AML-193 (cell line): ENCODE measurements at places on chromosomes 5 and 9.
A peak's percentile ranks its signal among the peaks of the same experiment; 100 is the strongest.

GRCh38 chr5:6107675-6108539, 270.4 kb downstream of the MED10 start:
- DNase-seq, result no peak

DNA sequence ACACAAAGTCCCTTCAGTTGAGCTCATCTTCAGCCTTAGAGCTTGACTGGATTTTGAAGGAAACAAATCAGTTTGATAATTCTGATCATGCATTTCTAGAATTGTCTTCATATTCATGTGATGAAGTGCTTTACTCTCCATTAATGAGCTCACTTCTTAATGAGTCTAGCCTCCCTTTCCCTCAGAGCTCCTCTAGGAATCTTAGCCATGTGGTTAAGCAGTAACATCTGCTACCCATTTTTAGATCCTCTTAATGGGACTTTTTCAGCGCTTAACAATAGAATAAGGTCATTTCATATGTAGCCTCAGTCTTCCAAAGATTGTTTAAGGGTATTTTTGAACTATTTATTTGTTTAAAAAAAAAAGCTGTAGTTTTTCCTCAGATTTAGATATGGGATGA, 36.9 kb upstream of the LURAP1L start:
- no peak for DNase-seq

DNA sequence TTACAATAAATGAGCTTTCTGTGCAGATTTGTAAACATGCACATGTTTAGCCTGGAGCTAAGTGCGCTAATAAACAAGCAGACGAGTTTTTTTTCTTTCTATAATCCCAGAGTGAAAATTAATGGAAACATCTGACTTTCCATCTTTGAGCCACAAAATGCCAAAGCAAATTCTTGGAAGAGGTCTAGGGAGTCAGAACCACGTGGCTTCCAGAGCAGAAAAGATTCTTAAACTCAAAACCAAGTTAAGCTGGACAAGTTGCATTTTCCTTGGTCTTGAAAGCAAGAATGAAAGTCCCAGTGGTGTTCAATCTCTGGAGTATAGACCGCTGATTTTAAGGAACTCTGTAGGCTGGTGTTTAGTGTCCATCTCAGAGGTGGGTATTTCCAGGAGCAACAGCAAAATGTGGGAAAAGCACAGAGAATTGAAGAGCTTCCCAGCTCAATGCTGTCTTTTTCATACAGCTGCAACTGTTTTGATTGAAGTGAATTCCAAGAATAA, 71.4 kb downstream of the MYO10 start:
- DNase-seq, result no peak

GRCh38 chr9:91572811-91573210, 149.2 kb upstream of the NFIL3 start:
- DNase-seq, result no peak

DNA sequence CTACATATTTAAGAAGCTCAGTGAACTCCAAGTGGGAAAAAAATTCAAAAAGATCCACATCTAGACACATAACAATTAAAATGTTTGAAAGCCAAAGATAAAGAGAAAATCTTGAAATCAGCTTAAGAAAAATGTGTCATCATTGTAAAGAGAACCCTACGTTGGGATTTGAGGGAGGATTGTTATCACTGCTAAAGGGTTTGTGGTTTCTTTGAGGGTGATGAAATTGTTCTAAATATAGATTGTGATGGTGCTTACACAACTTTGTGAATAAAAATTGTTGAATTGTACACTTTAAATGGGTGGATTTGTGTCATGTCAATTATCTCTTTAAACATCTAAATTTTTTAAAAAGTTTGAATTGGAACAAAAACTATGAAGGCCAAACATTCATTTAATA, 92.2 kb upstream of the ADAMTS19 start:
- DNase-seq, result no peak

DNA sequence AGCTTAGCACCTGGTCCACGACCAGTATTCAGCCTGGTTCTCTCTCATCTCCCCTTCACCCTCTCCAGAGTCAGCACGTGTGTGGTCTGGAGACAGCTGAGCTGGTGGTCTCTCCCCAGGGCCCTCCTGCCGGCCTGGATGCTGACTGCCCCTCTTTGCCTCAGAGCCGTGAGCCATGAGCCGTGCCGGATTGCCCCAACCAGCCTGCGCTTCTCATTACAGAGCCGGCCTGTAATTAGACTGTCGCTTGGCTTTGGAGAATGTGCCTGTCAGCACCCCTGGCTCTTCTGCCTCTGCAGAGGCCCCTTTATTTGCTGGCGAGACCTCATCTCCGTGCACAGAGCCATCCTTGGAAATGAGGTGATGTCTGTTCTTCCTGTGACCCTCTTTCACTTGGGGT, 118.7 kb upstream of the BOD1 start:
- no peak for DNase-seq

DNA sequence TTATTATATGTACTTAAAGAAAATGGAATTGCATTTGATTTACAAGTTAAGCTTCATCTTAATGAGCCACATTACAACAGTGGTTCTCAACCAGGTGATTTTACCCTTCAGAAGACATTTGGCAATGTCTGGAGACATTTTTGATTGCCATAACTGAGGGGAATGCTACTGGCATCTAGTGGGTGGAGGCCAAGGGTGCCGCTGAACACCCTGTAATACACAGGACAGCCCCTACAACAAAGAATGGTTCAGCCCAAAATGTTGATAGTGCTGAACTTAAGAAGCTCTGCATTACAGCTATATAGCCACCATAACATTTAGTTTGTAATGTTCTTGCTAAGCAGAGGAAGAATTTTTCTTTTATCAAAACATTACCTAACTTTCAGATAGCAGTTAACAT, 103.1 kb downstream of the PAM start:
- no peak for DNase-seq

GRCh38 chr5:128857076-128857677, 108.1 kb upstream of the SLC27A6 start:
- no peak for DNase-seq

GRCh38 chr5:158895588-158895987, 204.1 kb downstream of the EBF1 start:
- DNase-seq, result no peak

DNA sequence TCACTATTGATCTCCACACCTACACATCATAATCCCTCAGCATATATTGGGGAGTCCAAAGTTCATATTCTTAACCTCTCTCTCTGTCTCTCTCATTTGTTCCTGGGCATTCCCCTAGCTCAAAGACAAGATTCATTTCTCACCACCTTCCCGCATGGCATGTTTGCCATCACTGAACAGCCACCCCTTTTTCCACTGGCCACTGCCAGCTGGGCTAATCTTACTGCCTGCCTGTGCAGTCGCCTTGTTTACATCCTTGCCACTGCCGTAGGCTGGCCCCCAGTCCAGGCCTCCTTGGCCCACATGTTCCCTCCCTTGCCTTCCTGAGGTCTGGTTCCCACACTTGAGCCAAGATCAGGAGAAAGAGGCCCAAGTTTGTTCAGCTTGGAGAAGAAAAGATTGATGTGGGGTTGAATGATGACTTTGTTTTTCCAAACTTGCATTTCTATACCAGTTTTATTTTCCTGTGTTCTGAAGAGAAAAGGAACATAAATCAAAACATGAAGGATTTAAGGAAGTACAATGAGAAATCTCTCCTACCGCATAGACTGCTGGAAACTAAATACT, 80.2 kb downstream of the PLAC8L1 start:
- no peak for DNase-seq

- no peak for DNase-seq
Observed at GRCh38 chr5:150261231-150261630, 28.3 kb downstream of the CAMK2A start.

- no peak for DNase-seq
Observed at GRCh38 chr5:89128906-89129625, 246.1 kb upstream of the MEF2C start.

GRCh38 chr9:35738924-35739323, 6.5 kb downstream of the CREB3 start:
- DNase-seq, result no peak

GRCh38 chr5:177594071-177594470, 2.1 kb downstream of the TMED9 start:
- no peak for DNase-seq

GRCh38 chr5:62330302-62330701, 24.3 kb downstream of the KIF2A start:
- DNase-seq, result no peak

DNA sequence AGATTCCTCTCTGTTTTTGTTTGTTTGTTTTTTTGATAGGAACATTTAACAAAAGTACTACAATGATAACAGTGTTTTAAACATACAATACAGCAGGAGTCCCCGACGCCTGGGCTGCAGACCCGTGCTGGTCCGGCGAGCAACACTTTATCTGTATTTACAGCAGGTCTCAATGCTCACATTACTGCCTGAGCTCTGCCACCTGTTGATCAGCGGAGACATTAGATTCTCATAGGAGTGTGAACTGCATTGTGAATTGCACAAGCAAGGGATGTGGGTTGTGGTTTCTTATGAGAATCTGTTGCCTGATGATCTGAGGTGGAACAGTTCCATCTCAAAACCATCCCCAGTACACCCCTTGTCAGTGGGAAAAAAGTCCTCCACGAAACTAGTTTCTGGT, 1068.5 kb upstream of the CDH10 start:
- no peak for DNase-seq

- no peak for DNase-seq
Observed at GRCh38 chr9:89254058-89254772, 56.8 kb upstream of the CKS2 start.

- no peak for DNase-seq
Observed at GRCh38 chr9:10928372-10928771, 315.6 kb upstream of the PTPRD start.

GRCh38 chr5:125227333-125228095, 481.1 kb upstream of the ZNF608 start:
- no peak for DNase-seq

DNA sequence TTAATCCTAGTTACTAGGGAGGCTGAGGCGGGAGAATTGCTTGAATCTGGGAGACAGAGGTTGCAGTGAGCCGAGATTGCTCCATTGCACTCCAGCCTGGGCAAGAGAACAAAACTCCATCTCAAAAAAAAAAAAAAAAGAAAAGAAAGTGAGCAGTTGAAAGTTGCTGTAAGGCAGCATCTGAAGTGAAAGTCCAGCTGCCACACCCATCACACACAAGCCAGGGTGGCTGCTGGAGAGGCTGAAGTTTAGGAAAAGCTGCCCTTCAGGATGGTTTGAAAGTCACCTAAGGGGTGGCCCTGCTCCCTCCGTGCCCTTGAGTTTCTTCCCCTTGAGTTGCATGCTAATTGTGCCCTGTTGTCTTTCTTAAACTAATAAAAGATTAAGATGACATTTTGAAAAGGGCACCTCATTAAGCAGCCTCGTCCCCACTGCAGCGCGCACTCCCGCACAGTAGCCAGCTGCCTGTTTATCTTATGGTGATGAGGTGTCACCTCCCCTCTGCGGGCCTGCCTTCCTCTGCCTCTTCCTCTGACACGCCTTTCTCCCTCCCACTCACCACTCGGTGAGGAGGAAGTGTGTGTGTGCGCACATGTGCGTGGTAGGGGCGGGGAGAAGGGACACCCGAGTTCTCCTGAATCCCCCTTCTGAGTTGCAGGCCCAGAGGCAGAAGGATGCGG, 104.2 kb upstream of the PANK3 start:
- DNase-seq, result no peak

GRCh38 chr5:113660706-113661250, 147.3 kb downstream of the YTHDC2 start:
- DNase-seq, result no peak

- no peak for DNase-seq
Observed at GRCh38 chr9:91958174-91958573, 8.1 kb upstream of the ROR2 start.

- no peak for DNase-seq
Observed at GRCh38 chr5:79628811-79629210, 16.6 kb downstream of the TENT2 start.

- no peak for DNase-seq
Observed at GRCh38 chr5:171648279-171649074, 137.1 kb upstream of the SMIM23 start.

DNA sequence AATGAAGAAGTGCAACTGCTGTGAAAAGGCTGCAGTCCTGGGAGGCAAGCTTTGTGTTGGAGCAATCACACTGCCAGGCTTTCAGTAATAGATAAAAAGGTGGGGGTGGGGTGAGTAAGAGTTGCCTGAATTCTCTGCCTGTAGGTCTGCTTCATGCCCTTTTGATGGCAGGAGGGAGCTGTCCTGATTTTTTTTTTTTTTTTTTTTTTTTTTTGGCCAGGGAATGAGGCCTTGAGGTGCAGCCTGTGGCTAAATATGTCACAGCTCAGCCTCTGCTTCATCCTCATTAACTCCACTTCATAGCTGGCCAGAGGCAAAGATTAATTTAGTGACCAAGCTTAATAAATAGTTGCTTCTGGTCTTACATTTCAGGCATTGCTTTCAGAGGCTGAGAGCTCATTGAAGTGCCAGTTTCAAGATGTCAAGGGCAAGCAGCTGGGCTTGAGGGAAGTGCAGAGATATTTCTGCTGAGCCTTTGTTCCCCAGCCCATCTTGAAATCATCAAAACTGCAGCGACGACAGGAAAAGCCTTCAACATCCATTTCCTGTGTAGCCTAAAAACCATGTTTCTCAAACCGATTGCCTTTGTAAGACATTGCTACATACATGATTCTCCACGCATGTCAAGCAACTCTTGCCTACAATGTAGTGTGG, 134.7 kb downstream of the MACIR start:
- peak; percentile 69 for DNase-seq

- no peak for DNase-seq
Observed at GRCh38 chr5:67014957-67015400, 181.6 kb downstream of the CD180 start.

DNA sequence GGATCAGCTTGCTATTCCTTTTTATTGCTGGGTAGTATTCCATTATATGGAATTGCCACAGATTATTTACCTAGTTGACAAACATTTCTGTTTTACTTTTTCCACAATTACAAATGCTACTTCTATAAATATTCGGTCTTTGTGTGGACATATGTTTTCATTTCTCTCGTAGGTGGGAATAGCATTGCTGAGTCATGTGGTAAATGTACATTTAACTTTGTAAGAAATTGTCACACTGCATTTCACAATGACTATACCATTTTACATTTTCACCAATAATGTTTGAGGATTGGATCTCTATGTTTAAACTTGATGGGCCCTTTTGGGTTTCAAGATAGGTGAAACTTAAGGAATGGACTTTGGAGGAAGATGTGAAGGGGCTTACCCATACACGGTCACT, 19.7 kb downstream of the RAI14 start:
- DNase-seq, result no peak

GRCh38 chr5:10724781-10725507, 36.1 kb downstream of the DAP start:
- DNase-seq, result no peak

- DNase-seq, result no peak
Observed at GRCh38 chr5:57302643-57303042, 128.8 kb downstream of the GPBP1 start.

DNA sequence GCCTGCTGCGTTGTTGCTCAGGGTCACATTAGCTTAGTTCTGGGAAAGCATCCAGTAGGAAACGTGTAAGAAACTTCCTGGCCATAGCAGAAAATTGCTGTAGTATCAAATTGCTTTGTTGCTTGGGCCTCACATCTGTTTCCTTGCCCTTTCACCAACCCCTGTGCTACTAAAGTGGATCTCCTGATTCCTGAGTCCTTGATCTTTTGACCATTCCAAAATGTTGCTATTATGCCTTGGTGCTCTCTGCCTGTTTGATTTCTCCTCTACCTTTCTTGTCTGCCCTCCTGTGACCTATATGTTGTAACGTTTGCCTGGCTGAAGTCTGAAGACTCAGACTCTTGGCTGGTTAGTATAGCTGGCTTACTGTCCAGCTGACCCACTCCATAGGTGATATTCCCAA, 350.5 kb downstream of the ADGRV1 start:
- no peak for DNase-seq
